COLO829 (cell line): ENCODE measurements at places on chromosomes 3 and 15.
A peak's percentile ranks its signal among the peaks of the same experiment; 100 is the strongest.

DNA sequence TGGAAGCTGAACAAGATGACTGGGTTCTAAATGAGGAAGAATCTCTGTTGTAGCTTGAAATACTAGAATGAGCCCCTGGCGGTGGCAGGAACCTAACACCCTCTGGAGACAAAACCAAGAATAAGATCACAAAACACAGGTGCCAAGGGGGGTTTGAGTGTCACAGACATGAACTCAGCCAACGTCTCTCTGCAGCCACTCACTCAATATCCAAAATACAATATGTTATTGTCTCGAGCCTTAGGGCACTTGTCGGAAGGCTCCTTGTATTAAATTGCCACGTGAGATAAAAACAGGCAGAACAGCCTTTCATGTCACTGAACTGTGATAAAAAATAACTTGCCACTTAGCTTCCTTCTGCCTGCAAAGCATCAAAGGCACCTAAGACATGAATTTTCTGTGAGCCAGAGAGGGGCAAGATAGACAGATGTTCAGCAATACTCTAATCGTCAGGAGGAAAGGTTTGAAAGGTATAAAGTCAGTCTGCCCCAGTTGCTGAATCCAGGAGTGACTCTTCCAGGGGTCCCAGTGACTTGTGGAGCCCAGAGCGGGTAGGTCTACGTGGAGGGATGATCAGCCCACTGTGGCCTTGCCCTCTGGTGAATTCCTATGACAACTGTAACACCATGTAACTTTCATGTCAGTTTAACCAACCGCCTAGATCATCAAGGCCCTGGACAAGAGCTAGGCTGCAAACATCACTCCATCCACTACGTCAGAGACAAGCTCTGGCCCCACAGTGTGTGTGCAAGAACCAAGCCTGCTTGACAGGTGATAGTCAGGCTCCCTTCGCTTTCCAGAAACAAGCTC is 165.2 kb downstream of the OSBPL10 start:
- no peak for DNase-seq

- DNase-seq: no peak
These were observed 38.6 kb downstream of the MGA start for GRCh38 chr15:41698779-41699178.

DNA sequence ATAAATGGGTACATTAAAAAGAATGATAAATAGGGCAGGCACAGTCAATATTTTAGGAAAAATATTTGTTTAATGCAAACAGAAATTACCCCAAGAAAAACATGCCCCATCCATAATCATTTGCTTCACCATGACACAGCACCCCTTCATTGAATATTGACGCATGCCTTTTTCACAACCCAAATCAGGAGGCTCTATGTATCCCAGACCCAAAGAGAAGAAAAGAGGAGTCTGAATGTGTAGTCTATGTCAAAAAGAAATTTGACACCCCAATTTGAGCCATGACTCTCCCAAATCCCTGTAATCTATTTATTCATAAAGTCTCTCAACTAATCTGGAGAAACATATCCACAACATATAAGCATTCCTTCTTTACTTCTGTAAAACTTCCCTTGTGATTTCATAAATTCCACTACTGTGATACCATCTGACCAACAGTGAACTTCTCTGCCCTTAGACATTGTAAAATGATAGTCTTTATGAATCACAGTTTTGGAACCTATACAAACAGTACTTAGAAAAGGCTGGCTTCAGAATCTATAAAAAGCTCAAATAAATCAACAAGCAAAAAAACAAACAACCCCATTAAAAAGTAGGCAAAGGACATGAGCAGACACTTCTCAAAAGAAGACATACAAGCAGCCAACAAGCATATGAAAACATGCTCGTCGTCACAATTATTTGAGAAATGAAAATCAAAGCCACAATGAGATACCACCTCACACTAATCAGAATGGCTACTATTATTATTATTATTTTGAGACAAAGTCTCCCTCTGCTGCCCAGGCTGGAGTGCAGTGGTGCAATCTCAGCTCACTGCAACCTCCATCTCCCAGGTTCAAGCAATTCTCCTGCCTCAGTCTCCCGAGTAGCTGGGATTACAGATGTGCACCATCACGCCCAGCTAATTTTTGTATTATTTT is 53.4 kb upstream of the XRN1 start:
- peak; percentile 72 for DNase-seq

- no peak for DNase-seq
These were observed 34.4 kb upstream of the TNIK start for GRCh38 chr3:171494457-171495109.

- no peak for DNase-seq
These were observed 317.4 kb downstream of the C3orf38 start for GRCh38 chr3:88467191-88467590.

DNA sequence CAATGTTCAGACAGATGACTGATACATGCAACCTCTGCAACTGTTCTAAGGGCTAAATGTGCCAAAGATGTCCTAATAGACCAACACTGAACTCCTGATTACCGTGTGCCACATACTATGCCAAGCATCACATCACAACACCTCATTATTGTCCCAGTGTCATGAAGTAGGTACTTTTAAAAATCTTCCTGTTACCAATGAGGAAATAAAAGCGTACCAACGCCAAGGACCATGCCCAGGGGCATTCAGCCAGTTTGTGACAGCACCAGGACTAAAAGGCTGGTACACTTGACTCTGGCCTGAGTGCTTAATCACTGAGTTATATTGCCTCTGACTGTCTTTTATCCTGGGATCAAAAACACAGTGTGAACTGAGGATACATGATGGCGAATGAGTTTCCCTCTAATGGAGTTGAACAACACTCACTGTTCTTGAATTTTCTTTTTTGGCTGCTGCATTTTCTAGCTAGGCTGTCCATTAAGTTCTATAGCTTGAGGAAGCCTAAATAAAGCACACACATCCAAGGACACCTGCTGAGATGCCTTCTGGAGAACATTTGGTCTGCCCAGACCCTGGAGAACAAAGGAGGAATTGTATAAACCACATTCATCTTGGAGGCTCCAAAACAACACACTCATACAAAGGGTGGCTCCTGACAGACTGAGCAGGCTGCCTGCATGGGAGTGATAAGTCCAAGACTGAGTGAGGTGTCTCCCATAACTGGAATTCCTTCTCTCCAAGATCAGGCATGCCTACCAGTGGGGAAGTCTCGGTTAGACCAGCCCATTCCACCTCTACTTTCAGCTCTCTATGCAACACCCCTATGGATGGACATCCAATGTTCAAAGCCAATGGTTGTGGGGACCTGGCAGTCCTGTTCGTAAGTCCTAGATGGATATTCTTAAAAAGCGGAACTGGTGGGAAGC is 126.7 kb upstream of the PRICKLE2 start:
- peak; percentile 71 for DNase-seq
